ENCODE measurements at places on chromosomes 7 and 10. TPM values are rescaled to one million over a fixed set of nuclear protein-coding genes. Genes with fewer than 3 reads are reported as not detected.

CHCHD2 gene
- total RNA-seq = 283 TPM

OR2A12 gene
- total RNA-seq = not detected

SPDYE1 gene
- not detected for total RNA-seq

SPRN gene
- not detected for total RNA-seq

DYNC1I1 gene
- 14.6 TPM for total RNA-seq

CTBP2 gene
- 94.5 TPM for total RNA-seq
